Activated effector memory CD4-positive, alpha-beta T cell treated with Interleukin-2 at 50 U/mL for 16 hours (primary cell): ENCODE measurements at places on chromosomes 7 and 10.

- DNase-seq = peak; percentile 8
These were observed at the start of gene KLF14 for GRCh38 chr7:130733931-130734814. KLF14 (minus strand) TSS chr7:130734207; CDS start chr7:130734033, 174 bp downstream.

GRCh38 chr7:130154501-130155317 lies 50.5 kb downstream of the TMEM209 start:
- no peak for DNase-seq

DNA sequence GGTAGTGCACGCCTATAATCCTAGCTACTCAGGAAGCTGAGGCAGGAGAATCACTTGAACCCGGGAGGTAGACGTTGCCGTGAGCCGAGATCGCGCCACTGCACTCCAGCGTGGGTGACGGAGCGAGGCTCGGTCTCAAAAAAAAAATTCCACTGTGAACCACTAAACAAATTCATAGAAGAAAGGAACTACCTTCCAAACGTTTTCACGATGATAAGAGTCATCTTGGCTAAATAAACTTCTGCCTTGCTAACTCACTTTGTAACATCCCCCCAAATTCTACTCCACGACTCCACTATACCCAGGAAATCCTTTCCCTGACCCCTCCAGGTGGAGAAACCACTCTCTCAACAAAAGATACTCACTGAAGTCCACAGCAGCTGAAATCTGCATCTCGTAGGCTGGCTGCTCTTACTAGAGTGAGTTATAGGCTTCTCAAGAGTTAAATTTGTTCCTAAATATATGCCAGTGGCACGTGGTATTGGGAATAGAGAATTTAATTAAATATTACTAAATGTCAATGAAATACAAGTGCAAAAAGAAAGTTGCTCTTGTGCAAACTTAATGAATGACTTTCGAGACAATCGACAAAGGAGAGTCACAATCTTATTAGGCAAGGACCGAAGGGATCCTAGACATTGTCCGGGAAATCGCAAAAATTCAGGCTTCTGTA lies 1.6 kb upstream of the GTF2I start:
- no peak for DNase-seq

GRCh38 chr7:39272111-39272510 lies 294.1 kb upstream of the YAE1 start:
- no peak for DNase-seq

DNA sequence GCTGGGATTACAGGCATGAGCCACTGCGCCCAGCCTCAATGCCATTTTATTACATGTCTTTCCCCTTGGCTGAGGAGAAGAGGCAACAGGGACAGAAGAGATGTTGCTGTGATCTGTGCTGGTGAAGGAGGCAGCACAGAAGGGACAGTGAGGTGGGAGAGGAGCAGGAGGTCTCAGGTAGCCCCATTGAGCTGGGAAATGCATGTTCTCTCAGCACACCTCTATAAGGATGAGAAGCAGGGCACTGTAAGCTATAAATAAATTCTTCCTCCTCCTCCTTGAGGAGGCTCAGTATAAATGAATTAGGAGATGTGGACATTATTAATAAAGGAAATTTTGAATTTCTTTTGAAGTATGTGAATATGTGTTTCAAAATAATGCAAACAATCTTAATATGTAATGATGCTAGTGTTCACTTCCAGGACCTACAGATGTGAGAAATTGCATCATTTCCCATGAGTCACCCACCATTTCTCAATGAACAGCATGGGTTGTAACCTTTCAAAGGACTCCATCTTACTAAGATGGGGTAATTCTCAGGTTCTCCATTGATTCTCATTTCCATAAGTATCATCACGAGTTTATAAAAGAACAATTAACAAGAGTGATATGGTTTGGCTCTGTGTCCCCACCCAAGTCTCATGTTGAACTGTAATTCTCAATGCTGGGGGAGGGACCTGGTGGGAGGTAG lies 88.9 kb upstream of the ODAD2 start:
- DNase-seq = no peak

- DNase-seq = no peak
These were observed 397.6 kb downstream of the MAGI2 start for GRCh38 chr7:79055722-79056415.
